Stimulated activated CD4-positive, alpha-beta T cell treated with anti-CD3 and anti-CD28 coated beads, Interleukin-1b, Interleukin-23, amount 100 ng/mL, for 24 hours (primary cell): ENCODE measurements at places on chromosomes 7 and 10.

DNA sequence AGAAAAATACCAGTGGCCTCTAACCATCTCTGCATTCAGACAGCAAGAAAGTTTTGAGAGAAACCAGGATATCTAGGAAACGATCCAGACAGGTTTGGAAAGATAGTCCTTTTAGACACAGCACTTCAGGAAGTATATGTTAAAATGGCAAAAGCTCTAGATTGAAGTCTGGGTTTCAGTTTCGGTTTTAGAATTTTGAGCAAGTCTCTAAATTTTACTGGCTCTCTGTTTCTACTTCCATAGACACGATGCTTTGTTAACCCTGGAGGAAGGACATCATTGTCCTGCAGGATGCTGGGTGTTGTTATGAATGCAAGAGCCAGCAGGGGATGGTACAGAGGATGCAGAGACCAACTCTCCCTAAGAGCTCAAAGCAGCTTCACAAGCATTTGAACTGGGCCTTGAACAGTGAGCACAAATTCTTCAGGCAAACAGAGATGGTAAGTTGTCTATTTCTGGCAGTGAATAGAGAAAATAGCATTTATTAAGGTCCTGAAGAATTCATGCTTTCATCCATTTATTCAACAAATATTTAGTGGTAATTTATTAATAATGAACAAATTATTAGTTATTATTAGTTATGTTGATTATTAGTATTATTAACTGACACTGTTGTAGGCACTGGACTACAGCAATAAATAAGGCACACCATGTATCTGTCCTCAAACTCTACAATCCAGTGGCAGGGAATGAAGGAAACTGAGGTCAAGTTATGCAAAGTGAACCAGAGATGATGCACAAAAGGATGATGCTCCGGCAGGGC is 152.7 kb upstream of the NRP1 start:
- no peak for DNase-seq

DNA sequence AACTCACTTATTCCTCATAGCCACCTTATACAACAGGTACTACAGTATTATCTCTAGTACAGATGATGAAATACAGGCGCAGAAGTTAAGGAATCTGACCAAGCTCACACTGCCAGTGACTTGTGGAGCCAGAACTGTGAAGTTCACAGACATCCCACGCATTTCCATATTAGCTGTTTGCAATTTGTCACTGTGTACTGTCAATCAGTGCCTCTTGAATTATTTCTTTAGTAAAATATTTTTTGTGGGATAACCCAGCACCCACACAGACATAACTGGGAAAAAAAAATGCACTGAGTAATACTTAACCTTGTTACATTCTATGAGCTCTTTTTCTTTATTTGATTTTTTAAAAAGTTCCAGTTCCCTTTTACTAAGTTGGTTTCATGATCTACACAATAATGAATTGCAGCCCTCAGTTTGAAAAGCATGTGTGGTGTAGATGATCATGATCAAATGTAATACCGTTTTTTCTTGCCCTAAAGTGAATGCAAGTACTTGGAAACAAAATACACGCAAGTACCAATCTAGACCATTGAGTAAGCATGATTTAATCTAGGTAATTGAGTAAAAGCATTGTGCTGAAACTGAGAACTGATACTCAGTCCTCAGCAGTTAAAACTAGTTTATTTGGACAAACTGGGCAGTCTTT is 14.1 kb downstream of the CUL1 start:
- no peak for DNase-seq

DNA sequence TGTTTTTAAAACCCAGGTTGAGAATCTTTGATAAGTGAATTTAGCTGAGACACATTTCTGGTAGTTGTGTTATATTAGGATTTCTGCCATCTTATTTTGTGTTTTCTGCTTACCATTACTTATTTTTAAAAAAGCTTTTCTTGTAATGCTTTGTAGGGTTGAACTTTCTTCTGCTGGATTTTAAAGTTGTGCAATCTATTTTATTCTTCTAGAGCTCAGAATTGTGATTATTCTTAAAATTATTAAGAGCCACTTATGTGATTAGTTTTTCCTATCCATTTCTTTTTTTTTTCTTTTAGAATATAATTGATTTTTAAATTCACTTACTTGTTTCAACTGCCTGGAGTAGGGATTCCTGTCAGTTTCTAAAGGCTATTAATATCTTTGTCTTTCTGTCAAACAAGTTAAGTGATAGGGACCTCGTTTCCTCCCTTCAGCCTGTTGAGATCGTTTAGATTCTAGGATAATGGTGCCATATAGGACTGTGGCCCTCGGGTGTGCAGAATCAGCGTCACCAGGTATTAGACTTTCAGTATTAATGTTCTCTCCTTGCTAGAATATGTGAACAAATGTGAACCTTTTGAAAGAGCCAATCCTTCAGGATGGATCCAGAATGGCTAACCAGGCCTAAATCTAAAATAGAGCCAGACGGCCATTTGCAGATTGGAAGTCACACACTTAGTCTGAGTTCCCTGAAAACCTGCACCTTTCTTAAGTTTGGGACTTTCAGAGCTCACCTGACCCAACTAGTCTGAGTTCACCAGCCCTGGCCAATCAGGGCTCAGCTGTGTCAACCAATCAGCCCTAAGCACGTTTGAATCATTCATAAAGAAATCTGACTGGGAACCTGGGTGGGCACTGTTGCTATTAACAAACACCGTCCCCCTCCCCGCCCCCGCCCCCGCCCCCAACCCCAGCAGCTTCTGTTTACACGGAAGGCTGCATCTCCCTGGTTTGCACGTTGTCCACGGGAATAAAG is 26.2 kb downstream of the CUX1 start:
- no peak for DNase-seq

DNA sequence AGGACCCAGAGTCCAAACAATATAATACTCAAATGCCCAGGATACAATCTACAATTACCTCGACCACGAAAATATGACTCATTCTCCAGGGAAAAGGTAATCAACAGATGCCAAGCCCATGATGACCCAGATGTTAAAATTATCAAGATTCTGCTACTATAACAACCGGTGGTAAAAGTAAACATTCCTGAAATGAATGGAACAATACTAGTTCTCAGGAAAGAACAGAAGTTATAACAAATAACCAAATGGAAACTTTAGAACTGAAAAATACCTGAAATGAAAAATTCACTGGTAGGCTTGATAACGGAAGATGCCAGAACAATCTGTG is 34.1 kb upstream of the GUSB start:
- no peak for DNase-seq

DNA sequence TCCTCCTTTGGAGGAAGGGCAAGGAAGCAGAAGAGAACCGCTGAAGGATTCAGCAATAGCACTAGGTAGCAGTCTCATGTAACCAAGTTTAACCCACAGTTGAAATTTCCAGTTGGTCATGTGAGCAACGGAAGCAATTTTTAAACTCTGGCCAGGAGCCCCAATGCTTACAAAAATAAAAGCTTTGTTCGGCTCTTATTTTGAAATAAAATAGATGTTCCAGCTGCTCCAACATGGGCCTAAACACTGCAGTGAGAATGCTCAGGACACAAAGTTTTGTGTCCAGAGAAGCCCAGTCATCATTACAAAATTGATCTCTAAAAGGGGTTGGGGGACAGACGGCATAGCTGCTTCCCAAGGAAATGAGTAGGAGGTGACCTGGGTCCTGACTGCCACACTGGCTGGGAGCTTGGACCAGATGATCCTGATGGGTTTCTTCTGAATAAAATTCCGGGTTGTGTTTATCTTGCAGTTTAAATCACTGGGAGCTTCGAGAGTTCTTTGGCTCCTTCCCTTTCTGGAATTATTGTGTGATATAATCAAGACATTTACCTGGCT is 452 bp upstream of the TMEM140 start:
- no peak for DNase-seq

- DNase-seq, result no peak
Observed at GRCh38 chr7:158024881-158025280, 562.7 kb downstream of the PTPRN2 start.

- DNase-seq, result no peak
Observed at GRCh38 chr10:128337860-128338378, 211.7 kb upstream of the MKI67 start.

DNA sequence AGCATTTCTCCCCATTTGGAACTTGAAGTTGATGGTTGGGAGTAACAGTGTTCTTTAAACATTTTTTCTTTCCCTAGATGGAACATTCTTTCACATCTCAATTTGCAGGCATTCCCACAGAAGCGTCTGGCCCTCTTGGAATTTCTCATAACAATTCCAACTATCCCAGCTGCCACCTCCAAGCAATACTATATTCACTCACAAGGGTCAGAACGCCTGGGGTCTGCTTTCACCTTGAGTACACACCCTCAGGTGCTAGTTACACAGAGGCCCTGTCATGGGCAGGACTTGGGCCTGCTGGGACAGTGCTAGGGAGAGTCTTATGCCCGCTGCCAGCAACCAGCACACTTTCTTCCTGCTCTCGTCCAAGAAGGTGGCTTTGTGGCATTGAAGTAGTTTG is 136.5 kb downstream of the JCAD start:
- DNase-seq, result no peak

DNA sequence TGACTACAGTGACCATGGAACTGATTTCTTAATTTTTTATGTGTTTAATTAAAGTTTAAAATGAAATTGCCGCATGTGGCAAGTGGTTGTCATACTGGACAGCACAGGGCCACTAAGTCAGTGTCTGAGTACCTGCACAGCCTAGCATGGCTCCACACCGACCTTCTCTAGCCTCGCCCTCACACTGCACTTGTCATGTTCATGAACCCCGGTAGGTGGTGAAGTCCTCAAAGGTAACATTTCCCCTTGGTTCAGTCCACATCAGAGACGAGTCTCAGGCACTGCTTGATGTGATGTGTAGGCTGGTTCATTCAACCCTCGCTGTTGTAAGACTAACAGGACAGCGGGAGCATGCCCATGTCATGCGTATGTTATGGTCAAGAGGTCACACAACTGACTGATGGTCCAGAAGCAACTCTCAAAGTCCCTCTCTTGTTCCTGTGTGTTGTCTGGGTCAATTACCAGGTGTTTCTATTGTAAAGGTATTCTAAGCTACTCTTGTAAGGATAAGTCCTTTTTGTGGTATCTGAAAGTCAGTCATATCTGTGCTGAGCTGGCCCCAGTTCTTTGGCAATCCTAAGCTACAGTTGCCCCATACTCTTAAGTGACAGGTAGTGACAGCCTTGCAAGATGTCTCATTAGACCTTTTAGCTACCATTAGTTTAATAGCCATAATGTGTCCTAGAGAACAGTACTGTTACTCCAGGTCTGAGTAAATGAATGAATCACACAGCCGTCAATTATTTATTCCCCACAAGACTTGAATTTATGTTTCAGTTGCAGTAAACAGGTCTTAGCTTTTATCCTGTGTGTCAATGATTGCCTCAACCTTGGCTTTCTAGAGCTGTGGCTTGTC is 32.9 kb upstream of the ZC3HAV1L start:
- no peak for DNase-seq

DNA sequence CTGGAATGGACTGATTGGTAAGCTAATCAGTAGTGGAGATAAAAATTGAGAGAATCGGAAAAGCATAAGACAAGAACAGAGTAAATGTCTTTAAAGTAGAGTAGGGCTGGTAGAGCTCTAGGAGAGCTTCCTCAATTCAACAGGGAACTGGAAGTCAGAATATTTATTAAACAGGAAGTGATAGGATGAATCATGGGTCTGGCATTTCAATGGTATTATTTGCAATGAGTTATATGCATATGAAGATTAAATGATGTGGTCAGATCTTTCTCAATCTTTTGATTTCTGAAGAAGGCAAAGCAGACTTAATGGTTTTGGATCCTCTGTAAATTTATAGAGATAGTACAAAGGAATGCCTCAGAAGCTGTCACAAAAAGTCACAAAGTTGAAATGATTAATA is 349.0 kb downstream of the HPSE2 start:
- DNase-seq, result no peak
